MV-4-11 (cell line): ENCODE measurements at places on chromosomes 6 and 20.
A peak's percentile ranks its signal among the peaks of the same experiment; 100 is the strongest.

DNA sequence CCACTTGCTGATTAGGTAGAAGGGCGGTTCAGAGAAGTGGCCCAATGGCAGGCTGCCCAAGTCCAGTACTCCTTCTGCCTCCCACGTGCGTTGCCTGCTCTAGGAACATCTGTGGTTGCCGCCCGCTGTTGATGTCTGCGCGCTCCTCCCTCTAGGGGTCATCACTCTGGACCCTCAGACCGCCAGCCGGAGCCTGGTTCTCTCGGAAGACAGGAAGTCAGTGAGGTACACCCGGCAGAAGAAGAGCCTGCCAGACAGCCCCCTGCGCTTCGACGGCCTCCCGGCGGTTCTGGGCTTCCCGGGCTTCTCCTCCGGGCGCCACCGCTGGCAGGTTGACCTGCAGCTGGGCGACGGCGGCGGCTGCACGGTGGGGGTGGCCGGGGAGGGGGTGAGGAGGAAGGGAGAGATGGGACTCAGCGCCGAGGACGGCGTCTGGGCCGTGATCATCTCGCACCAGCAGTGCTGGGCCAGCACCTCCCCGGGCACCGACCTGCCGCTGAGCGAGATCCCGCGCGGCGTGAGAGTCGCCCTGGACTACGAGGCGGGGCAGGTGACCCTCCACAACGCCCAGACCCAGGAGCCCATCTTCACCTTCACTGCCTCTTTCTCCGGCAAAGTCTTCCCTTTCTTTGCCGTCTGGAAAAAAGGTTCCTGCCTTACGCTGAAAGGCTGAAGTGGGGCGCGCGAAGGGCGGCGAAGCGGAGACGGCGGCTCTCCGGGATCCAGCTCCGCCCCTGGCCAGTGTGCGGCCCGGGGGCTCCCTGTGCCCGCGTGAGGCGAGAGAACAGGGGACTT, 8.5 kb downstream of the TRIM15 start:
- DNase-seq: no peak

DNA sequence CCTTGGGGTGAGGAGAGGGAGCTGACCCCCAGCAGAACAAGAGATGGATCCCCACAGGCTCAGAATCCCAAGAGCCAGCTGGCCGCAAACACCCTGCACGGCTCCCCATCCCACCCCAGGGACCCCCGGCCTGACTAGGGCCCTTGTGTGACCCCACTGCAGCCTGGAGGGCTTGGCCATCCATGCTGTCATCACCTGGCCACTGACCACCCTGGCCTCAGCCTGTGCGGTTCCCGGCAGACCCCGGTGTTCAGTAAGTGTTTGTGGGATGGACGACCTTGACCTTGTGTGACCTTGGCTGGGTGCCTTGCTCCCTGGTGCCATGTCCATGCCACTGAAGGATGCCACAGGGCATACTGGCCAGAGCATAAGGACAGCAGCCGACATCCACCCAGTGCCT, 328.3 kb downstream of the TAF4 start:
- no peak for DNase-seq

- no peak for DNase-seq
These were observed 45.0 kb downstream of the LIN28B start for GRCh38 chr6:105001906-105002305.

- DNase-seq: no peak
These were observed 104.9 kb downstream of the CENPW start for GRCh38 chr6:126444659-126445273.

DNA sequence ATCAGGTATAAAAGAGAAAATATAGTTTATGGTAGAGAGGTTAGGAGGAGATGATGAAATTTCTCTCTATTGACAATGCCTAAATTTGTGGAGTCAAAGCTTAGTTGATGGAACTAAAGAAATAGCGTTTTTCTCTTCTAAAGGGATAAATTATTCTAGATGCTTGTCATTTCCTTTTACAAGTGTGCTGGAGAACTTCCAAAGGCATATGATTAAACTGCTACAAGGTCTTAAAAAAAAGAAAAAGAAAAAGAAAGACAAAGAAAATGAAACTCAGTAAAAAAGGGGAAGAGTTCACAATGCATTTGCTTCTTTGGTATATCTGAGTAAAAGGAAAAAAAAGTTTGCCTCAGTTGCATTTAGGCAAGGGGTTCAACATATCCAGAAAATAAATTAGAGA, 499.8 kb upstream of the PTCHD4 start:
- no peak for DNase-seq

DNA sequence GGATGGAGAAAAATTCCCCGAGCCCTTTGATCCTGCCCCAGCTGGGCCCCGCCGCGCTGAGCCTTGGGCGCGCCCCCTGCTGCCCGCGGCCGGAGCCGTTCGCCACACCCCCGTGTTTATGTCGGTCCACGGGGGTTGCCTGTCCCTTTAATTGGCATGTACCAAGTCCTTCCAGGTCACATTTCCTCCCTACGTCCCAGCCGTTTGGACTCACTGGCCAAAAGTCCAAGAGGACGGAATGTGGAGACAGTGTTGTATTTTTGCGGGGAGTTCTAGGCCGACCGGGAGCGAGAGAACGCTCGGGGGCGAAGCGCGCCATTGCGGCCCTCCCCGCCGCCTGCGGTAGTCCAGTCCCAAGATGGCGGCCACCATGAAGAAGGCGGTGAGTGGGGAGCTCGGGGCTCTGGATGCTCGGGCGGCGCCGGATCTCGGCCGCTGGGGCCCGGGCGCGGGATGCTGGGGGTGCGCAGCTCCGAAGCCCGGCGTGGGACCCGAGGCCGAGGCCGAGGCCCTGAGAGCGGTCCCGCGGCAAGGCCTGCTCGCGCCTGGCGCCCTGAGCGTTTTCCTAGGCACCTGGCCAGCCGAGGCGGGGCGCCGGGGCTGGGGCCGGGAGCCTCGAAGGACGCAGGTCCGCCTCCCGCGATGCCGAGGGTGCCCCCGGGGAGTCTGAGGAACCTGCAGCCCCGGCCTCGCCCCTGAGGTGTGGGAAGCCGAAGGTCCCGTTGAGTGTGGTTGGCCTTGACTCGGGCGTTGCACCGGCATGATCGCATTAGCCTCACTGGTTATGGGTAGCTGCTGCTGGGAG, at the start of gene PFDN4:
Gene PFDN4 (plus strand): TSS at position 345 of the 805 bp plus-strand sequence. CDS start 14 bp downstream, at position 359.
- DNase-seq: peak; percentile 72

DNA sequence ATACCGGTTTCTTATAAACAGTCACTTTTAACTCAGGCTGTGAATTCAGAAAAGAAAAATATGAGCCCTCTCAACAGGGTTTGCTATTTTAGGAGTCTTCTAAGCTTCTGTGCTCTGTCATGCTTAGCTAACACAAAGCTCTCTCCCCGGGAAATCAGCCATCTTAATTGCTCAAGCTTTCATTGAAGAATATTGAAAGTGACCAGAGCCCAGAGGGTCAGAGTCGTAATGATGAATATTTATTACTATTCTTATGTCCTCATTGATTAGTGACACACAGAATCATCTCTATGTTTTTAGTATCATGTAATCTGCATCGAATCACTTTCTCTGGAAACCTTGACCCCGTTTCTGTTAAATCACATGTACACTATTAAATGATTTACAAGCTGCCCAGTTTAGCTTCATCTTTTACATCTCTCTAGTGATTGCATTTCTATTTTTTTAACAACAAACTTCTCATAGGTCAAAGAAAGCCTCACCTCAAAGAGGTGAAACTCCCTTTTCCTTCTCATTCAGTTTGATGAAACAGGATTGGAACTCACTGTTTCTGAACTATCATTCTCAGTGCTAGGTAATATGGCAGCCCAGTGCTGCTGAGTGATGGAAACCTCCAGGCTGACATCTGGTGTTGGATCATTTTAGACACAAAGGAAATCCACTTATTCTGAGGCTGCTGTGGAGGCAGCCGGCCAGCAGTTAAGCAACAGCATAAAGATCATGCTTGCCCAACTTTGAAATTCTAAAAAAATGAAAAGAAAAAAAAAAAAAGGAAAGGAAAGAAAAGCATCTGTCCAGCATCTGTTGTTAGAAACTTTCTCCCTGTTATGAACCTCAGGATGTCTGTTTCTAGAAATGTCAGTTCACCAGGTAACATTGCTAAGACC, 96.3 kb downstream of the RFPL4B start:
- no peak for DNase-seq

- peak; percentile 13 for DNase-seq
These were observed 13.7 kb downstream of the NEDD9 start for GRCh38 chr6:11218538-11219399.

- DNase-seq: peak; percentile 54
These were observed 46.6 kb upstream of the EDN3 start for GRCh38 chr20:59253779-59254319.

- peak; percentile 71 for DNase-seq
These were observed 1.3 kb upstream of the RAMACL start for GRCh38 chr6:166587631-166588413.

- no peak for DNase-seq
These were observed 44.7 kb upstream of the THEMIS start for GRCh38 chr6:127945434-127946097.

- DNase-seq: no peak
These were observed 4.9 kb upstream of the UQCC2 start for GRCh38 chr6:33716379-33716778.

DNA sequence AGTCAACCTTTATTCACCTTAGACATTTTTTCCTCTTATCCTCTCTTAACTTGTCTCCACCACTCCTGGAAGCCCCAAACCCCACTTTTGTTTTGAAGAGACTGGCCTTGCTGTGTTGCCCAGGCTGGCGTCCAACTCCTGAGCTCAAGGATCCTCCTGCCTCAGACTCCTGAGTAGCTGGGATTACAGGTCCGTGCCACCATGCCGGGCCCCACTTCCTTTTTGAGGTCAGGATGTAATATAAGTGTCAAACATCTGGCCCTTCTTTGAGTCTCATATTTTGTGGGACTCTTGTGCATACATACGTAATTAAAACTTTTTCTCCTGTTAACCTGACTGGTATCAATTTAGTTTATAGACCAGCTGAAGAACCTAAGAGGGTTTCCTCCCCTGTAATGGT, 1.4 kb upstream of the CDK19 start:
- peak; percentile 69 for DNase-seq

GRCh38 chr6:157689875-157690274, 133.2 kb upstream of the SNX9 start:
- no peak for DNase-seq
